ENCODE measurements at places on chromosomes 12 and 14.

DNA sequence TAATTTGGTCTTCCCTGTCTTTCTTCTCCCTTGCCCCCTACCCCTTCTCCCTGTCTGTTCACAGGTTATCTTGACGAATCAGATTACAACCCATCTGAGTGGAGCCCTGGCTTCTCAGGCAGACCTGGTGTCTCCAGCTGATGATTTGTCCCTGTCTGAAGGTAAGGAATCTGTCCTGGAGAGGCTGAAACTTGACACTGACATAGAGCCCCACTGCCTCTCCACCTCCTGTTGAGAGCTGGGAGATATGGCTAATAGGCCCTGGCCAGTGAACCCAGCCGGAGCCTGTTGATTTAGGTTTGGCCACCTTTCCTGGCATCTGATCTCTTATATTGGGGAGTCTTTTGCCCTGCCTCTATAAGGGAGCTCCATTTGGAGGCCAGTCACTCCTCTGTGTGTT lies 472.2 kb downstream of the RAD51B start:
- no peak for DNase-seq

DNA sequence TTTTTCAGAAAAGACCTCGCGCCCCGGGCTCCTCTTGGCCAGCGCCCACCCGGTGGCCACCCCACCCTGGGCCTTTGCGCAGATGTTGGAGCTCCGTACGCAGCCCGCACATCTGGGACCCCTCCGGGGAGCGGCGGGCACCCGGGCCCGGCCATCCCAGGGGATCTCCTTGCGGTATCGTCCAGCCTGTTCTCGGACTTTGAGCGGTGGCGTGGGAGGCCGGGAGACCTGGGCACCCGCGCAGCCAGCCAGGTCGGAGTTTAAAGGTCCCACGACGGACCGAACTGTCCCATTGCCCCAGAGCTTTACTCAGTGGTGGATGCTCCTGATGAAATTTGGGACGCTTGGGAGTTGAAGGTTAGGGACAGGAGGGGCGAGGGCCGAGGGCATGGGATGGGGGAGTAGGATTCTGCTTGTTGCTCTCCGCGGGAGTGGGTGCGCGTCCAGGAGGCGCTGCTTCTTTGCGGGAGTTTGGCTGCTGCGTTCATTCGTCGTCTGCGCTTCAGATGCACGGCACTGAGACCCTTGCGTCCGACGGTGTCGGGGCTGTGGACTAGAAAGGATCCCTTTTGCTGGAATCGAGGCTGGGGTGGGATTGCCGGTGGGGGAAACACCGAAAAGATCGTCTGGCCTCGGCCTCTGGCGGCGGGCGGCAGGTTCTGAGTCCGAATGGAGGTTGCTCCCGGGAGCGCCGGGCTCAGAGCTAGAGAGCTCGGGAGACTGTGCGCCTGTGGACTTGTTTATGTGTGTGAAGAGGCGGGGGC lies 1.4 kb downstream of the NTF3 start:
- DNase-seq: no peak

DNA sequence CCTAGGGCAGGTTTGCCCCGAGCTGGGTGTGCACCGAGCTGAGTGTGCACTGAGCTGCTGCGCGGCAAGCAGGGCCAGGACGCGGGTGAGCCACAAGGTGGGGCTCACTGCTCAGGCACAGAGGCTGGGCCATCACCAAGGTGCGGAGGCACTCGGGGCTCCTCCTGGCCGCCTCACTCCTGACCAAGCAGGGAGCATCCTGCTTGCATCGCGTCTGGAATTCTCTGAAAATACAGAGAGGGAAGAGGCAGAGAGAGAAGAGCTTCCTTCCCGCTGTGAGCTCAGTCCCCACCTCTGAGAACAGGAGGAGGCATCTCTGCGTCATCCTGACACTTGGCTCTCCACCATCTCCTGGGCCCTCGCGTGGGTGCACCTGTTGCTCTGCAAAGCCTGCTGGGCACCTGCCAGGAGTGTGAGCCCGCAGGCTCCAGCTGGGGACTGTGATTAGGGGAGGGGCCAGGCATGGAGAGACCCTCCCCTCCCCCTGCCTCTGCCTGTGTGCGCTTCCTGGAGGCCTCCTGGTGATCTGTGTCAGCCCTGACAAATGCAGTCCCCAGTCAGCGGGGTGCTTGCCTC lies 116.3 kb downstream of the GLT1D1 start:
- no peak for DNase-seq

GRCh38 chr12:85424581-85425348 lies 144.7 kb downstream of the ALX1 start:
- DNase-seq: no peak

- no peak for DNase-seq
These were observed 773.1 kb upstream of the TBX3 start for GRCh38 chr12:115456946-115457689.

- DNase-seq: no peak
These were observed 100.7 kb upstream of the SLC38A4 start for GRCh38 chr12:46926526-46926925.

DNA sequence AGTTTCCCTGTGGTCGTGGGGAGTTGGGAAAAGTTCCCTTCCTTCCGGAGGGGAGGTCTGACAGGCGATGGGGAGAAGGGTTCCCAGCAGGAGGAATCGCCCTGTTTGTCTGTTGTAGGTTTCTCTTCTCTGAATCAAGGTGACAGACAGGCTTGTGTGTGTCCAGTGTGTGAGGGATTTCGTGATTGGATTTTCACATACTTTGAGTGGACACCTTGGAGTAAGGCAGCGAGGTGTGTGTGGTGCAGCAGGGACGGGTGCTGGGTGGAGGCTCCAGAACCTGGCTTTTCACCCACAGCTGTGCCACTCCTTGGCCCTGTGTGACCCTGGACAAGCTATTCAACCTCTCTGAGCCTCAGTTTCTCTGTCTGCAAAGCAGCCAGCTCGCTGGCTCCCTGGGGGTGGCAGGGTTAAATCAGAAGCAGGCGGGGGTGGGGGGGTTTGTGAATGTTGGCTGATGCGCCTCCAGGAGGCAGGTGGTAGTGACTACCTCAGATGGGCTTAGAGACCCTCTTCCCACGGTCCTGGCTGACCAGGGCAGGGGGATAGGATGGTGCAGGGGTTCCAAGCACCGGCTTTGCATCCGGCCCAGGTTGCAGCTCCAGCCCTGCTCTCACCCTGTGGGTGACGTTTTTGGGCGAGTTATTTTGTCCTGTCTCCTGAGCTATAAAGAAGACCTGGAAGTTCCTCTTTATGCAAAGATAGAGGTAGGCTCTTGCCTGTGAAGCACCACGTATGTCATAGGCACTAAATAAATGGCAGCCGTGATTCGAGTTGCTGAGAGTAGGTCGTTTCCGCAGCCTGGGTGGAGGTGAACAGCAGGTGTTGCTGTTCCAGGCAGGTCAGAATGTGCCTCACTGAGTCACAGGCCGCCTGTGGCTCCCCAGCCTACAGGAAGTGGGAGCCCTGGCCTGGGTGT lies 679 bp downstream of the BDKRB2 start:
- DNase-seq: no peak

- DNase-seq: no peak
These were observed 13.3 kb downstream of the PPP2R5C start for GRCh38 chr14:101774814-101775213.

DNA sequence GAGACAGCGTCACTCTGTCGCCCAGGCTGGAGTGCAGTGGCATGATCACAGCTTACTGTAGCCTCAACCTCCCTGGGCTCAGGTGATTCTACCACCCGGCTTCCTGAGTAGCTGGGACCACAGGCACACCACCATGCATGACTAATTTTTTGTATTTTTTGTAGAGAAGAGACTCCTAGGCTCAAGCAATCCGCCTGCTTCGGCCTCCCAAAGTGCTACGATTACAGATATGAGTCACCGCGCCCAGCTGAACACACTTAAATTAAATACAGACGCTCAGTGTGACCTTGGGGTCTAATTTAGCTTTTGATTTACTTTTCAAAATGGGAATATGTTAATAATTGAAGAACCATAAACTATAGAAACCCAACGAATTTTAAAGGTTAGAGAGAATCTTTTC lies 77.2 kb downstream of the C2CD5 start:
- no peak for DNase-seq

DNA sequence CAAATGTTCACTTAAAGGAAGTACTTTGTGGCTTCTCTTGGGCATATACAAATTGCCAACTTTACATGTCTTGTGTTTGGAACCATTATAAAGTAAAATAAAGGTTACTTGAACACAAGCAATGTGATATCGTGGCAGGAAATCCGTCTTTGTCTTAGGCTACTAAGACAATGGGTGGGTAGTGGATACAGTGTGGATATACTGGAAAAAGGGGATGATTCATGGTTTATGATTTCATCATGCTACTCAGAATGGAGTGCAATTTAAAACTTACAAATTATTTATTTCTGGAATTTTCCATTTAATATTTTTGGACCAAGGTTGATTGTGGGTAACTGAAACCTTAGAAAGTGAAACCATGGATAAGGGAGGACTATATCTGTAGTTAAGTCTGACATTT lies 48.4 kb downstream of the MYRFL start:
- DNase-seq: no peak

- DNase-seq: no peak
These were observed 100.5 kb downstream of the AEBP2 start for GRCh38 chr12:19539836-19540235.

GRCh38 chr14:89095036-89095435 lies 270.6 kb downstream of the TTC8 start:
- no peak for DNase-seq

DNA sequence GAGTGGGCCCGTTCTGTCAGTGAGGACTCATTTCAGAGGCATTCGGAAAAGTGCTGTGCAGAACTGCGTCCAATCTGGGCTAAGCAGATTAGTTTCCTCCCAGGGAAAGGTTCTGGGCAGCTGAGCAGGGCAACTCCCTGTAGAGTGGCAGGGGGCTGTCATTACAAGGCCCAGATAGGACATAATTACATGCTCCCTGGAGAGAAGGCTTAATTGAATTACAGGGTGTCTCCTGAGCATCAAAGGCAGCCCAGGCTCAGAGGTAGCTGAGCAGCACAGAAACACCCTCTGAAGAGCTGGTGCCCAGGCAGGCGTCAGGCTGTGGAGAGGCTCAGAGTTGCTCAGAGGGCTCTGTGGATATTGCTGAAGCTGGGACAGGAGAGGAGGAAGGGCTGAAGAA lies 36.0 kb downstream of the SLC8A3 start:
- DNase-seq: no peak

DNA sequence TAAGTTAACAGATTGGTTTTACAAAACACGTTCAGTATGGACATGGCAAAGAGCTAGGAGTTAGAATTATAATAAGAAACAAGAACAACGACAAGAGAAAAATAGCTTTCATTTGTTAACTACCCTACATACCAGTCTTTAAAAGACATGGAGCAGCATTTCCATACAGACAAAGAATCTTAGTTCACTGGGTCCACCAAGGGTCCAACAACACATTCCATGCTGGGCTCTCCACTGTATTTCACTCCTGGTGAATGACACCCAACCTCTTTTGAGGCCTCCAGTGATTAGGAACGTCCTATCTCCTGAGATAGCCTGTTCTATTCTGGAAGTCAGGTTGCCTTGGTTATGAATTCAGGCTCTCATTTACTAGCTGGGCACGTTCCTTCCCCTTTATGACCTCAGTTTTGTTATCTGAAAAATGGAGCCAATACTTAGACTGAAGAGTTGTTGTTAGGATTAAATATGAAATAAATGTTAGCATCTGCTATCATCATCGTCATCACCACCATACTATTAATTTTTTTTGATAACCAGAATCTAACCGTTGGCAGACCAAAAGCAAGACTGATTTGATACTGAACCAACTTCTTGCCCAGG lies 37.7 kb downstream of the C12orf75 start:
- no peak for DNase-seq

- DNase-seq: no peak
These were observed 46.6 kb downstream of the CFAP251 start for GRCh38 chr12:121964813-121965643.

DNA sequence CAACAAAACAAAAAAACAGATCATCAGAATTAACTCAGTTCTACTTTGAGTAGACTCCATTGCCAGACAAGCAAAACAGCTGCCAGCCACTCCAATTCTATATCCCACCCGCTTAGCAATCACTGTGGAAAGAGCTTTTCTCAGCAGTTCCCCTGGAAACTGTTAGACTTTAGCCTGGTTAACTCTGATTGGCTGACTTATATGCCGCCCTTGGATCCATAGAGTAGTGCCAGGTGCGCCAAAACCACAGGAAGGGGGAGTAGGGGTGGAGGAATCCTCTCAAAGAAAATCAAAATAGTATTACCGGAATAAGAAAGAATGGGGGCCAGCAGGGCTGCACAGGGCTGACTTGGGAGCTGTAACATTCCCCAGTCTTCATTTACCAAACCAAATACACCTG lies 5.4 kb upstream of the EML5 start:
- DNase-seq: no peak

DNA sequence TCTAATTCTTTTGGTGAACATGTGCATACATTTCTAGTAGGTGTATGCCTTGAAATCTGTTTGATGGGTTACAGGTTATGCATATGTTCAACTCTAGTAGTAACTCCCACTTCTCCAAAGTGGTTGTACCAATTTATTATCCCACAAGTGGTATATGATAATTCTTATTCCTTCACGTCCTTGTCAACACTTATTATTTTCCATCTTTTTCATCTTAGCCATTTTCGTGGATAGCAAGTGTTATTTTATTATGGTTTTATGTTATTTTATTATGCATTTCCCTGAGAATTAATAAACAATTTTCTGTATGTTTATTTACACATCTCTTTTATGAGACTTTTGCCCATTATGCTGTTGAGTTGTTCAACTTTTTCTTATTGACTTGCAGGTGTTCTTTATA lies 11.2 kb upstream of the AMIGO2 start:
- DNase-seq: no peak

GRCh38 chr14:67269298-67270060 lies 28.2 kb downstream of the PALS1 start:
- no peak for DNase-seq

GRCh38 chr12:45517381-45517780 lies 212.1 kb upstream of the ARID2 start:
- DNase-seq: no peak

Data from stimulated activated CD8-positive, alpha-beta memory T cell treated with anti-CD3 and anti-CD28 coated beads, Interleukin-7, amount 100 ng/mL, for 4 hours (primary cell).